ENCODE measurements at places on chromosomes 2 and 18.

- DNase-seq, result no peak
Observed at GRCh38 chr2:167134381-167135072, 246.2 kb downstream of the XIRP2 start.

DNA sequence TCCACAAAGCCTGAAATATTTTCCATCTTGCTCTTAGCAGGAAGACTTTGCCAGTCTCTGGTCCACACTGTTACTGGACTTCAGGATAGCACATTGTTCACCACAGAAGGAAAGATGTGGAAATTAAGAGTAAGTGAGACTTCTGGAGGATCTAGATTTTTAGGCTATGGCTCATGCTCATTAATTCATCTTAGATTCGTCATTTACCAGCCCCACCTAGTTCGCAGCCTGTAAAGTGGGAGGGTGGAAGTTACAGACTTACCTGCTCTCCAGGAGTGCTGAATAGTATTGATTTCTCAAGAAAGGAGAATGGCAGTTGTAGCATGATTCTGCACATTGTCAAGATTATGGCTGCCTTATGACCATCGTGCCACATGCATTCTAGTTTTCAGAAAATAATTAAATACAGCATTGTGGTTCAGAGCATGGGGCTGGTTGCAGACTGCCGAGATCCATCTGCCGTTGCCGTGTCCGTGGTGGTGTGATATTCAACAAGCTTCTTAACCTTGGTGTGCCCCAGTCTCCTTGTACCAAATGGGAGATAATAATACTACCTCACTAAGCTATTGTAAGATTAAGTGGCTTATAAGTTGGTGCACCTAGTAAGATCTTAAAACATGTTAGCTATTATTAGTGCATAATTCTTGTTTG is 56.8 kb downstream of the RNF144A start:
- no peak for DNase-seq

GRCh38 chr18:45496741-45497140 is 118.5 kb upstream of the SLC14A2 start:
- no peak for DNase-seq

DNA sequence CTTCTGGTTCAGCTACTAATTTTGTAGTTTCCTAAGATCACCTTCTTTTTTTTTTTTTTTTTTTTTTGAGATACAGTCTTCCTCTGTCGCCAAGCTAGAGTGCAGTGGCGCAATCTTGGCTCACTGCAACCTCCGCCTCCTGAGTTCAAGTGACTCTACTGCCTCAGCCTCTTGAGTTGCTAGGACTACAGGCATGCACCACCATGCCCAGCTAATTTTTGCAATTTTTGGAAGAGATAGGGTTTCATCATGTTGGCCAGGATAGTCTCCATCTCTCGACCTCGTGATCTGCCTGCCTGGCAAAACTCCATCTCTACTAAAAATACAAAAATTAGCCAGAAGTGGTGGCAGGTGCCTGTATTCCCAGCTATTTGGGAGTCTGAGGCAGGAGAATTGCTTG is 301.5 kb upstream of the TFPI start:
- no peak for DNase-seq

GRCh38 chr2:241000831-241001321 is 2.5 kb downstream of the SNED1 start:
- no peak for DNase-seq

- peak; percentile 64 for DNase-seq
Observed at GRCh38 chr2:100262555-100263320, 59.6 kb downstream of the LONRF2 start.

DNA sequence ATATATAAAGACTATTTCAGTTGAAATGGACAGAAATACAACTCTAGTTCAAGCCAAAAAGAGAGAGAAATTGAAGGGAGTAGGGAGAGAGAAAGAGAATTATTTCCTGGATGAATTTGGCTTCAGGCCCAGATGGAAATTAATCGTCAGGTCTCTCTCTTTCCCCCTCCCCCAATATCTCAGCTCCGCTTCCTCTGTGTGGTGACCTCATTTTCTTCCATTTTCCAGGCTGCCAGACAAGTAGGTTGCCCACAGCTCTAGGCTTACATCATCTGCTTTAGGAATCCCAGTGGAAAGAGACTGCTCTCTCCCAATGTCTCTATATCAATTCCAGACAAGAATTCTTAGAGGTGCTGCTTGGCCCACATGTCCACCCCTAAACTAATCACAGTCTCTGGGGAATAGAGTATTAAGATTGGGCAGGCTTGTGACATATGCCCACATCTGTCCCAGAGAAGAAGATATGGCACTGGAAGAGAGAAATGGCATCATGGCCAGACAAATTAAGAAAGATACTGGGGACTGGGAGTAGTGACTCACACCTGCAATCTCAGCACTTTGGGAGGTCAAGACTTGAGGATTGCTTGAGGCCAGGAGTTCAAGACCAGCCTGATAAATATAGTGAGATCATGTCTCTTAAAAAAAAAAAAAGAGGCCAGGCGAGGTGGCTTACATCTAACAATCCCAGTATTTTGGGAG is 37.2 kb upstream of the CFAP36 start:
- DNase-seq, result peak; percentile 38
